ENCODE measurements at places on chromosomes 7 and 10. TPM values are rescaled to one million over a fixed set of nuclear protein-coding genes. Genes with fewer than 3 reads are reported as not detected.

- no peaks in the 10 kb centered on the region for H3K36me3 ChIP-seq
- H3K4me3 ChIP-seq: no peak overlapping the region
- H3K4me1 ChIP-seq: no peaks in the 10 kb centered on the region
- no peak for DNase-seq
- H3K27ac ChIP-seq: no peak overlapping the region
Measured at GRCh38 chr10:76583711-76584161, 1053.9 kb downstream of the KCNMA1 start.

- no peak for DNase-seq
- no peaks in the 10 kb centered on the region for H3K4me1 ChIP-seq
- no peak overlapping the region for H3K27ac ChIP-seq
- H3K27me3 ChIP-seq: no peaks in the 10 kb centered on the region
Measured at GRCh38 chr10:24039315-24039714, 169.6 kb upstream of the KIAA1217 start.

DNA sequence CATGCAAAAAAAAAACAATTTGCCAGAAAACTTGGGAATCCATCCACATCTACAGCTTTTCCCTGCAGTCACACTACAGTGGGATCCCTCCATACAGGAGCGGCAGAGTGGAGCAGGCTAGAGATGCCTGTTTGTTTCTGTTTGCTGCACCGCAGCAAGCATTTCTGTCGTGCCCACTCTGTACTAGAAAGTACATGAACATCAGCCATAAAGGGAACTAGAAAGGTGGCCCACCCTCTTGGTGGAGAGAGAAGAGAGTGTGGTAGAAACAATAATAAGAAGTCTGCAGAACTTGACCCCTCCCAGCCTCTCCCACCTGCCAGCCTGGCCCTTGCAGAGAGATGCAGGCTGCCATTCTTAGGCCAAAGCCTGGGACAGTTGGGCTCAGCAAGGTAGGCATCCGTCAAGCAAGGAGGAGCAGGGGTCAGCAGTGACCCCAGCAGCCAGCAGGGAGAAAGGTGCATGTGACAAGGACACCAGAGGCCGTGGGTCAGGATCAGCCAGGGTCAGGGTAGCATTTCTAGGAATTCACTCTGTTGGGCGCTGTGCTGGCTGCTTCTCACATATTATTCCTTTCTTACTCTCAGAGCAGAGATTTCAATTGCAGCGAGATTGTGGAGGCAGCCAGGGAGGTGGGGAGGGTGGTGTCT is 171.8 kb downstream of the EGFR start:
- peaks cover 6% of the 10 kb centered on the region for H3K36me3 ChIP-seq
- peaks cover 35% of the 10 kb centered on the region for H3K27me3 ChIP-seq
- H3K27ac ChIP-seq: no peak overlapping the region
- H3K4me3 ChIP-seq: no peak overlapping the region

Gene NUDT1
- total RNA-seq: 12.7 TPM

Gene ELOVL3
- not detected for total RNA-seq

GRCh38 chr7:77904252-77904651 is 105.7 kb downstream of the PHTF2 start:
- H3K4me1 ChIP-seq: peaks cover 24% of the 10 kb centered on the region
- no peak for DNase-seq
- H3K27ac ChIP-seq: peak overlapping the region; percentile 57
- peaks cover 4% of the 10 kb centered on the region for H3K36me3 ChIP-seq

Gene IKZF1
- 301 TPM for total RNA-seq

Gene OIT3
- total RNA-seq: 0.13 TPM

DNA sequence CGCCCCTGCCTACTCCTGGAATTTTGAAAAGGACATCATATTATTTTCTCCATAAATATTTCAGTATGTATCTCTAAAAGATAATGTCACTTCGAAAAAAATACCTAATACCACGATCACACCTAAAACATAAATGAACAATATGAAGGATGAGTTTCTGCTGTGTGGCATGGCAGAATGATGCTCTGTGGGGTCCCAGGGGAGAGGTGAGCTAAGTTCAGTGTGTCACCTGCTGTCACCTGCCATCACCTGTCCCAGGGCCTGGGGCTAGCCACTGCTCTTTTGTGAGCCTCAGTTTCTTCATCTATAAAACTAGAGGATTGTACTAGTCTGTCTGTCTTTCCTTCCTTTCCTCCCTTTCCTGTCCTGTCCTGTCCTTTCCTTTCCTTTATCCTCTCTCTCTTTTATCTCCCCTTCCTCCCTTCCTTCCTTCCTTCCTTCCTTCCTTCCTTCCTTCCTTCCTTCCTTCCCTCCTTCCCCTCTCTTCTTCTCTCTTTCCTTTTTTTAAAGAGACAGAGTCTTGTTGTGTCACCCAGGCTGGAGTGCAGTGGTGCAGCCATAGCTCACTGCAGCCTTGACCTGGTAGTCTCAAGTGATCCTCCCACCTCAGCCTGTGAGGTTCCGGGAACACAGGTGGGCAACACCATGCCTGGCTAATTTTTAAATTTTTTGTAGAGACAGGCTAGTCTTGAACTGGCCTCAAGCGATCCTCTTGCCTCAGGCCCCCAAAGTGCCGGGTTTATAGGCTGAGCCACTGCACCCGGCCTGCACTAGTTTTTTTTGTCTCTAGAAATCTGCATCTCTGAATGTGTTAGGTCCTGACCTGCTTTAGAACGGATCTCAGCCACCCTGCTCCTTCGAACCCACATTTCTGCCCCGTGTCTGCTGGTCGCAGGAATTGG is 43.1 kb downstream of the CUX1 start:
- no peaks in the 10 kb centered on the region for H3K36me3 ChIP-seq
- H3K4me3 ChIP-seq: no peak overlapping the region
- peak overlapping the region; percentile 10 for H3K27ac ChIP-seq
- peaks cover 38% of the 10 kb centered on the region for H3K4me1 ChIP-seq

GRCh38 chr10:34205452-34205851 is 609.6 kb downstream of the PARD3 start:
- no peak for DNase-seq
- no peak overlapping the region for H3K27ac ChIP-seq
- no peaks in the 10 kb centered on the region for H3K4me1 ChIP-seq
- H3K27me3 ChIP-seq: peaks cover 37% of the 10 kb centered on the region
- no peaks in the 10 kb centered on the region for H3K36me3 ChIP-seq

DNA sequence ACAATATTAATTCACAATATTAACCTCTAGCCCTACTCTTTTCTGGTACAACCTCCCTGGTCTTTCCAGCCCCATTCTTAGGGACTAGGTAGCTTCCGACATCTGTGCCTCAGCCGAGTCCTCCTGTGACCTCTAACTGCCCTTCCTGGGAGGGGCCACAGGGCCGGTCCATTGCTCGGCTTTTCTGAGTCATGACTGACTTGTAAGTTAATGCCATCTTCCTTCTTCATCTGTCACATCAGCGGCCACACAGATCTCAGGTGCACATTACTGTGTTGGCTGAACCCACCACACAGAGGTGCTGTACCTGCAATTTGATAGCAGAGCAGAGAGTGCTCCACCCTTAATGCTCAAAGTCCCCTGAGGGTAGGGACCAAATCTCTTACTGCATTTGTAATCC is 4.1 kb upstream of the CPA4 start:
- peaks cover 5% of the 10 kb centered on the region for H3K4me1 ChIP-seq
- peaks cover 2% of the 10 kb centered on the region for H3K36me3 ChIP-seq
- no peak for DNase-seq
- H3K27me3 ChIP-seq: peaks cover 13% of the 10 kb centered on the region
- H3K27ac ChIP-seq: no peak overlapping the region

GRCh38 chr7:108181073-108181985 is 51.2 kb upstream of the LAMB4 start:
- peaks cover 26% of the 10 kb centered on the region for H3K27me3 ChIP-seq
- DNase-seq: no peak
- no peak overlapping the region for H3K27ac ChIP-seq
- H3K4me1 ChIP-seq: peaks cover 3% of the 10 kb centered on the region
- H3K4me3 ChIP-seq: no peak overlapping the region
- H3K36me3 ChIP-seq: no peaks in the 10 kb centered on the region

Gene SEMA3E
- not detected for total RNA-seq

DNA sequence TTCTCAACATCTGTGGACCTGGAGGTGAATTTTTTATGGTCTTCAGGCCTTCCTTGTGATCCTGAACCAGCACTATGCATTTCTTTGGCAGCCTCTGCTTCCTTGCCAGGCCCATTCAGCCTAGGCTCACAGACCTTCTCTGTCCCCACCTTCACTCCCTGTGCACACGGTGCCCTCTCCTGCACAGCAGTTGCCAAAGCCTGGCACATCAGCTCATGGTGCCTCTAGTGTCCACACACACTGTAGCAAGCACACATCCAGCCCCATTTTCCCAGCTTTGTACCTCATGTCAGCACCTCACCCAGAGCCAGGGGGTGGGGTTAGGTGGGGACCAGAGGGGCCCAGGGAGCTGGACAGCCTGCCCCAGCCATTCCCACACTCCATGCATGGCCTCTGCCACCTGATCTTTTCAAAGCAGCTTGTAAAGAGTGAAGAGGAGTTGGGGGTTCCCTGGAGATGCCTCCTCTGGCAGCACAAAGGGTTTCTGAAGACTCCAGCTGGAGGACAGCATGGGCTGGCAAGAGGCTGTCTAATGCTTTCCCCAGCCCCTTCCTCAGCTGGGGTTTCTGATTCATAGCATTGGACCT is 57.9 kb upstream of the TMEM72 start:
- H3K27ac ChIP-seq: no peak overlapping the region
- H3K4me3 ChIP-seq: no peak overlapping the region
- peaks cover 4% of the 10 kb centered on the region for H3K4me1 ChIP-seq
- H3K36me3 ChIP-seq: no peaks in the 10 kb centered on the region

- no peak for DNase-seq
- H3K4me1 ChIP-seq: peaks cover 4% of the 10 kb centered on the region
- H3K4me3 ChIP-seq: no peak overlapping the region
- no peaks in the 10 kb centered on the region for H3K27me3 ChIP-seq
- H3K27ac ChIP-seq: no peak overlapping the region
Measured at GRCh38 chr10:86960003-86960862, 1.8 kb downstream of the SNCG start.

DNA sequence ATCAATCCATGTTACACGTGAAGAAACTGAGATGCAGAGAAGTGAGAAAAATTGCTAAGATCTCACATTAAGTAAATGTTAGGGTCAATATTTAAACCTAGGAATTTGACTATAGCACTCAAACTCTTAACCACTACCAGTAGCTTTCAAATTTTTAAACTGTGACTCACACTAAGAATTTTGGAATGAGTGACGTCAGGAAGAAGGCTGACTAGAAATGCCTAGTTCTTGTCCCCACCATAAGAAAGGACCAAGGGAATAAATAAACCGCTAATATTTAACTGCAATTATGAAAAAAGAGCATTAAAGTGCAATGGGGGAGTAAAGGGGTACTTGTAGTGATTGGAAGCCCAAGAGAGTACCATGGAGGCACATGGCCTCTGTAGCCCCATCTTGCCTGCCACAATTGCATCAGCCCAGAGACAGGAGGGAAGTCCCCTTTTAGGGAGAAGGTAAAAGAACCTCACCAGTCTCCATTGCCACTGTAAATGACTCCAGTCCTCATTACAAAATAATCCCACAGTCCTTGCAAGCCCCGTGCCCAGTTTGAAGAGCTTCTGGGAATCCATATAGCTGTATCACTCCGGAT is 3.5 kb upstream of the AKR1B1 start:
- no peaks in the 10 kb centered on the region for H3K27me3 ChIP-seq
- DNase-seq: no peak
- H3K4me1 ChIP-seq: peaks cover 12% of the 10 kb centered on the region
- no peaks in the 10 kb centered on the region for H3K36me3 ChIP-seq
- no peak overlapping the region for H3K4me3 ChIP-seq

Gene ABCB4
- 0.87 TPM for total RNA-seq

- H3K36me3 ChIP-seq: no peaks in the 10 kb centered on the region
- no peak overlapping the region for H3K27ac ChIP-seq
- H3K27me3 ChIP-seq: peaks cover 53% of the 10 kb centered on the region
- H3K4me1 ChIP-seq: peaks cover 2% of the 10 kb centered on the region
Measured at GRCh38 chr10:111298031-111298430, 221.2 kb downstream of the ADRA2A start.

- DNase-seq: no peak
- H3K27ac ChIP-seq: no peak overlapping the region
- no peaks in the 10 kb centered on the region for H3K4me1 ChIP-seq
- H3K4me3 ChIP-seq: no peak overlapping the region
- H3K36me3 ChIP-seq: no peaks in the 10 kb centered on the region
Measured at GRCh38 chr10:52571018-52571417, 201.6 kb downstream of the MBL2 start.

GRCh38 chr7:36312064-36312914 is 77.4 kb upstream of the ANLN start:
- peak overlapping the region; percentile 45 for H3K27ac ChIP-seq
- peaks cover 14% of the 10 kb centered on the region for H3K27me3 ChIP-seq
- no peak for DNase-seq
- H3K4me1 ChIP-seq: peaks cover 11% of the 10 kb centered on the region

- H3K4me1 ChIP-seq: peaks cover 17% of the 10 kb centered on the region
- no peaks in the 10 kb centered on the region for H3K36me3 ChIP-seq
- no peaks in the 10 kb centered on the region for H3K27me3 ChIP-seq
- peak overlapping the region; percentile 78 for H3K27ac ChIP-seq
- peak; percentile 60 for DNase-seq
Measured at GRCh38 chr7:5296611-5297226, 14.0 kb downstream of the SLC29A4 start.

Gene ADRB1
- 0.16 TPM for total RNA-seq

- no peak for DNase-seq
- H3K4me3 ChIP-seq: no peak overlapping the region
- H3K36me3 ChIP-seq: no peaks in the 10 kb centered on the region
Measured at GRCh38 chr7:11485636-11486035, 346.4 kb downstream of the THSD7A start.

Gene CLEC5A
- not detected for total RNA-seq

DNA sequence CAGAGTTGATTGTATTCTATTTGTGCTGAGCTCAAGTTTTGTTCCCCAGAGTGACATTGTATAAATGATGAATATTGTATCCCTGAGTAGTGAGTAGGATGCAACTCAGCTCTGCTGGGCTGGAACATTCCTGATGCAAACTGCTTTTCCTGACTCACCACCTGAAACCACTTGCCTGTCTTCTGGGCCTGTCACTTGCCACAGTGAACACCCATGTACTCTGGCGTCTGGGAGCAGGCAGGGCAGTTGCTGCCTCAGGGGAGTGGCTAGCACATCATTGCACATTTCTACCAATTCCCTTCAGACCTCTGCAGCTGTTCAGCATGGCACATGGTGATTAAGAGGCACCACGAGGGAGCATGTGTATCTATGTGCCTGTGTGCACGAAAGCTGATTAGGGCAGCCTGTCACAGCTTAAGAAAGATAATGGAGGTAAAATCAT is 157.3 kb downstream of the SND1 start:
- no peak for DNase-seq
- peaks cover 3% of the 10 kb centered on the region for H3K36me3 ChIP-seq
- H3K27me3 ChIP-seq: no peaks in the 10 kb centered on the region
- no peak overlapping the region for H3K27ac ChIP-seq
- H3K4me1 ChIP-seq: peaks cover 45% of the 10 kb centered on the region

Gene PON1
- not detected for total RNA-seq

Gene MLXIPL
- total RNA-seq: not detected

DNA sequence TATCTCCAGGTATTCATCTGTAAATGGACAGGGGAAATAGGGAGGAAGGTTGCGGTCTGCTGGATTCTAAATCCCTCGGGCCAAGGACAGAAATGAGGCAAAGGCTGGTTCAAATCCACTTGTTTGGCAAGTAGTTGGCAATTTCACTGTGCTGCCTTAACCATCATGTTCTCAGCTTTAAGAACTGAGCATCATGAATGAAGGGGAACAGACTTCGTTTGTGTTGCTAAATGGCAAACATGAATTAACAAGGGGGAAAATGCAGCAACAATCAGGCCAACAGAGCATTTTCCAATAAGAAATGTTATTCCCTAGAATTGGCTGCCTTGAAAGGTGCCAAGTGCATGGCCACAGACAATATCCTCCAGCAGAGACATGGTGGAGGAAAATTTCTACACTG is 36.9 kb downstream of the PARD3 start:
- no peak for DNase-seq
- peaks cover 5% of the 10 kb centered on the region for H3K4me1 ChIP-seq
